ENCODE measurements at places on chromosomes 6 and 20. TPM values are rescaled to one million over a fixed set of nuclear protein-coding genes. Genes with fewer than 3 reads are reported as not detected.

GRCh38 chr20:58853976-58854637, 1.6 kb downstream of the GNAS start:
- no peak for DNase-seq

GRCh38 chr20:41345729-41346067, 5.1 kb downstream of the LPIN3 start:
- DNase-seq: no peak

DNA sequence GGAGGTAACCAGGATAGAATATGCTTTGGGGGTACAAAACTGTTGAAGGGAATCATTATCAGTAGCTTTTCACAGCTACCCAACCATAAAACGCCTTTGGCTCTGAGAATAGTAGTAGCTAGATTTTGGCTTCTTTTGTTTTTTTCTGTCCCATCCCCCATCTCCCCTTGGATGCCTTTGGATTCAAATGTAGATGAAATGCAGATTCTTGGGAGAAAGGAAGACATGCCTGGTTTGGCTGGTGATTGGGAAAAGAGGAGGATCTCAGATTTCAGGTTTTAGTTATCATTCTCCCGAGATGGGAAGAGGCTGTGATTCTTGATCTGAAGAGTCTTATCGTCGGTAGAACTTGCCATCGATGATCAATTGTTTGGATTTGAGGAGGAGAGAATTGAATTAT, 3.5 kb upstream of the CDYL start:
- no peak for DNase-seq

GRCh38 chr6:98384801-98385200, 449.6 kb upstream of the POU3F2 start:
- no peak for DNase-seq

GRCh38 chr20:62377064-62377461, 9.8 kb upstream of the RPS21 start:
- no peak for DNase-seq

GRCh38 chr20:59530782-59531181, 73.6 kb upstream of the PHACTR3 start:
- no peak for DNase-seq

GRCh38 chr20:53695797-53696527, 102.3 kb upstream of the ZNF217 start:
- no peak for DNase-seq

- DNase-seq: no peak
Measured at GRCh38 chr6:33248643-33248931, 23.1 kb downstream of the VPS52 start.

DNA sequence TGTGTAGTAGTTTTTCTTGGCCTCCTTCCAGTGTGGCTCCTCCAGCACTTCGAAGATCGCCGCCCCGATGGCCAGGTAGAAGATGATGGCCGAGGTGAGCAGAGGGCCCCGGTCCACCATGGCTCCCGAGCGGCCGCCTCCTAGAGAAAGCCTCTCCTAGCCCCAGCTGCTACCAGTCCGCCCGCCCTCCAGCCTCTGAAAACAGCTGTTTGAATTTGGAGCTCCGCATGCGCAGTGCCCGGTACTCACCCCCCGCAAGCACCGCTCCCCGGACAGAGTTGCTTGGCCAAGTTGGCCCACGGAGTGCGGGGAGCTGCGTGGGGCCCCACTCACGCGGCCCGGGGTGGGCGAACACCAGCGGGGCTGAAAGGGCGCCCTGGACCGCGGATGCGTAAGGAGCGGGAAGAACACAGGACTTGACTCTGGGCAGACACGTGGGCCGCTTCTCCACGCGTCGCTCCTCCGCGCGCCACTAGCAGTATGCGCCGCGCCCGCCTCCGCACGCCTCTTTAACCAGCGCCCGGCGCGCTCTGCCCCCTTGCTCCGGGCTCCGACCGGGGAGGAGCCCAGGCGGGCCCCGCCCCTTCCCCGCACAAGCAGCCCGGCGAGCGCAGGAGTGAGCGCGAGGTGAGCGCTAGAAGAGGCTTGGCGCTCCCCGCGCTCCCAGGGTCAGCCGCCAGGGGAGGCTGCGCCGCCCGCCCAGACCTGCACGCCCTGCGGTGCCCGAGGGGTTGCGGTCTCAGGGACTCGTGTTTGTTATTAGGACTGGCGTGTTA, at the start of gene KCNK5:
KCNK5 (minus strand) TSS at position 484 of the 776 bp plus-strand sequence; CDS start at position 120, 364 bp downstream.
- no peak for DNase-seq

DNA sequence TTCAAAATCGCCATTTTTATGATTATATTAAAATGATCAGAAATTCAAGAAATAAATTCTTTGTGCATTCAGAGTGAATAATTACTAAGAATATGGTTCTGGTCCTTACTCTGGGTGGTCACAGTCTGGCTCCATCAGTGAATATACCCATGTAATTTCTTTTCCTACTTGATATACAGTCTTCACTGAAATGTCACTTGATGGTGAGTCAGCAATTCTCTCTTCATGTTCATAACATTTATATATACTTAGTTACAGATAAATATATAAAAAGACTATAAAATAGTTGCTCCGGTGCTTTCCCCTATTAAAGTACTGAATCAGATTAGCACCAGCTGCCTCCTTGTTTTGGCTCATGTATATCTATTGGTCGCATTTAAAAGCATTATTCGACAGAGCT, 56.4 kb upstream of the MTRF1L start:
- DNase-seq: no peak

DNA sequence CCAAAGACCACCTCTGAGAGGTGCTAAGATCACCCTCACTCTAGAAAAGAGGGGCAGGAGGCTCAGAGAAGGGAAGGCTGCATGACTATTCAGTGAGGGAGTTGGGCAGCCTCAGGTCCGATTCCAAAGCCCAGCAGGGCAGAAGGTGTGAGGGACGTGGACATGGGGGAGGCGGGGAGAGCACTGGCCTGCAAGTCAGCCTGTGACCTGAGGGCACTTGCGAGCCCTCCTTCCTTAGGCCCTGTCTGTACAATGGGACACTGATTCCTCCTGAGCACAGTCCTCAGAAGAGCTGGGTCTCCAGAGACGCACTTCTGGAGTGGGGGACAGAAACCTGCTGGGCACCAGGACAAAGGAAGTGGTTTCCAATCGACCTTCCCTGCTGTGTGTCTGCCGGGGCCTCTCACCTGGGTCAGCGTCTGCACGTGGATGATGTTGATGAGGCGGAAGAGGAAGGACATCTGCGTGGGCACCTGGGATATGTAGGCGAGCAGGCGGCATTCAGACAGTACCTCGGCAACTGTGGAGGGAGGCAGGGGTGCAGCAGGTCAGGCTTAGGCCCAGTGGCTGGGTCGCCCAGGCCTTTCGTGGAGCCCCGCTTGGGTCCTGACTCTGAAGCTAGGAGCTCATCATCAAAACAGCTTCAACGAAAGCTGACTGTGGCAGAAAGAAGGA, 48.5 kb downstream of the MYH7B start:
- DNase-seq: no peak

GRCh38 chr20:10524643-10525042, 89.5 kb downstream of the SLX4IP start:
- DNase-seq: no peak

Gene BRD2
- total RNA-seq: 77.4 TPM

Gene RWDD2A
- total RNA-seq: 5.9 TPM

Gene ULBP2
- total RNA-seq: 3.2 TPM

Gene KCNK16
- total RNA-seq: not detected

Gene HLA-DOB
- total RNA-seq: not detected

Gene SRMS
- not detected for total RNA-seq
